NCI-H2227 treated with DMSO at 0.1 percent for 48 hours (cell line): ENCODE measurements at places on chromosomes 13 and 19.

GRCh38 chr13:80276371-80277289 lies 64.3 kb downstream of the SPRY2 start:
- DNase-seq = peak; percentile 32

DNA sequence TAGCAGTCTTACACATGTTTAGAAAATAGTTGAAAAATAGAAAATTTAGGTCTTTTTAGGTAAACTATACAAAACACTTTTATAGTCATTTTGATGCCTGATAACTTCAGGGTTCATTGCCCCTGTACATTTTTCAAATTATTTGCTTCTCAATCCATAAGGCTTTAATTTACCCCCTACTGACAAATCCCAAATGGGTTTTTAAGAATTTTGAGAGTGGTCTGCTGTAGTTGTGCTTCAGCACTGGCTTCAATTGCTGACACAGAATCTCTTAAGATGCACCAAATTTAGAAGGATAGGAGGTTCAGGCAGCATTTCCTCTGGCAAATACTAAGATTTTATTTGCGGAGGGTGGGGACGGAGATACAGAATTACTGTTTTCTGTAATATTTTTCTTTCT lies 89.4 kb downstream of the PCCA start:
- DNase-seq = no peak

GRCh38 chr13:35502456-35502855 lies 26.0 kb upstream of the MAB21L1 start:
- no peak for DNase-seq

GRCh38 chr13:71880753-71881541 lies 13.9 kb upstream of the DACH1 start:
- DNase-seq = no peak

DNA sequence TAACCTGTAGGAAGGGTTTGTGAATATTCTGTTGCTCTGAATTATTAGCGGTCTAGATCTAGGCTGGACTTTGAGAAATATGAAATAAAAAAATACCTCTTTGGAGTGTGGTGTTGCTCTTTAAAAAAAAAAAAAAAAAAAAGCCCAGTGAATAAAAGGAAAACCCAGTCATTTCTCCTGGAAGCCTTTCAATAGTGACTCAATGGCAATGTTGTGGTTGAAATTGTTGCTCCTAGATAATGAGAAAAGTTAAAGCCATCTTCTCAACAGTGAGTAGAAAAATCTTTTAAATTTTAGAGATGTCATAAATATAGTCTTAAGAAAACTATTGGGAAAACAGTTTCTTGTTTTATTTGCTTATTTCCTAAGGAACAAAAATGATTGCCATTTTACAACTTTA lies 135.3 kb downstream of the RFC3 start:
- DNase-seq = no peak

DNA sequence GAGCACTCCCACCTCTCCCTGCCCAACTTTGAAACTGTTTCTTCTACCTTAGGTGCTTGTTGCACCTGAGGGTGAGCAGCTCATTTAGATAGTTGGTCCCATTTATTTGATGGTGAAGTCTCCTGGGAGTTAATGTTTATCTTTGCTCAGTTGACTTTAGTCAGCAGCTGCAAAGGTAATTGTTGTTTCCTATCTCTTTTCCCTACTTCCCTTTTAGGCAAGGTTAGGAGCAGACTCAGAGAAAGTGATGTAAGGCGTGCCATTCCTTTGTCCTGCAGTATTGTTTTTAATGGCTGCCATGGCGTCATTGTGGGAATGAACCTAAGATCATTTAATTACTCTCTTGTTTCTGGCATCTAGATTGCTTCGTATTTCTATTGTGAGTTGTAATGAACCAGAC lies 11.6 kb downstream of the AKAP11 start:
- no peak for DNase-seq

DNA sequence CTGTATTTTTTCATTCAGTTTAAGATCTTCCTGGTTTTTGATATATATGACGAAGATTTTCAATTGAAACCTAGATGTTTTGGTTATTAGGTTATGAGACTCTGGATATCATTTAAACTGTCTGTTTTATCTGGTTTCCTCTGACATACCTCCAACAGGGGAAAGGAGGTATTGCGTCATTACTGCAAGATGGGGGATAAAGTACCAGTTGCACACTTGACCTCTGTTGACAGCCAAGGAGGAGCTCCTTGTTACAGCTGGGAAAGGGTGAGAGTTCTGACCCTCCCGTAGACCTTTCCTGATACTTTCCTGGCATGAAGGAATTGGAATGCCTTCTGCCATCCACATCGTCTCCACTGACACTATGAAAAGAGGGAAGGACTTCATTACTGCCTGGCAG lies 82.0 kb upstream of the SHISA2 start:
- no peak for DNase-seq

- DNase-seq = no peak
Observed at GRCh38 chr19:2150794-2151338, 500 bp downstream of the AP3D1 start.

DNA sequence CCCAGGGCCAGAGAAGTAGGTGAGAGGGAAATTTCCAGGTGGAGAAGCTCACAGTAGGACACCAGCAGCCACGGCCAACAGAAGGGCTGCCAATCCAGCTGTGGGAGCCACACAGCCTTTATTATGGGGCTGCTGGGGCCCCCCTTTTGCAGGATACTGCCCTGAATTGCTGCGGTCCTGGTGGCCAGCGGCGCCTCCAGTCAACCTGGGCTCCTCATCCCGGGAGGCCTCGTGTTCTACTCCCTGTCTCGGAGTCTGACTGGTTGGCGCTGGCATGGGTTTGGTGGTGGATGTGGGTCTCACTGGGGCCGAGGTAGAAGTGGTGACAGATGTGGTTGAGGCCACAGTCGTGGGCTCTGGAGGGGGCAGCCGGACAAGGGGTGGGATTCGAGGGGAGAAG lies 4.1 kb downstream of the LYPD3 start:
- DNase-seq = no peak

DNA sequence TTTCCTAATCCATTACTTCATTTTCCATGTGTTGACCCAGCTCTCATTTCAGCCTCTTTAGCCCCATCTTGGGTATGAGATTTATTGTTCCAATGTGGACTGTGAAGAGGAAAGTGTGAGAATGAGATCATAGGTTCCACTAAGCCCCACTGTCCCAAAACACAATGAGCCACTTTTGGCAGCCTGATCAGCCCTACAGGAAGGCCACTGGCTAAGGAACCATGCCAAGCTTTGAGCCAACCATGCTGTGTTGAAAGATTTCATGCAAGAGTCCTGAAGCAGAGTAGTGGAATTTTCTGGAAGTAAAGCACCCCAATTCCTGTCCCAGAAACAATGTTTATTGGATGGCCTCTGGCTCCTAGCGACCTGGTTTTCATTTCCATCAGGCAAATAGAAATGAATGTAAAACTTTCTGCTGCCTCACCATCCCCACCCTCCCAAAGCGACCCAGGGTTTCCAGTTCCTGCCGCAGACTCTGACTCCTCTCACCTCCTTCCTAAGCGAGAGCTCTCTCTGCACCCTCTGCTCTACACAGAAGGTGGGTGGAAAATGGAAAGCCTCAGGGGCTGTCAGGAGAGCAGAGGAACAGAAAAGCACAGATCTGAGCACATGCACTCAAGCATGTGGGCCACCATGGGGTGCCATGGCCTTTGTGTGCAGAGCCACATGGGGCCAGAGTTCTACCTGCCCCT lies 73.1 kb downstream of the KCTD12 start:
- DNase-seq = no peak

- DNase-seq = no peak
Observed at GRCh38 chr19:57269515-57270250, 10.6 kb upstream of the ZNF460 start.

DNA sequence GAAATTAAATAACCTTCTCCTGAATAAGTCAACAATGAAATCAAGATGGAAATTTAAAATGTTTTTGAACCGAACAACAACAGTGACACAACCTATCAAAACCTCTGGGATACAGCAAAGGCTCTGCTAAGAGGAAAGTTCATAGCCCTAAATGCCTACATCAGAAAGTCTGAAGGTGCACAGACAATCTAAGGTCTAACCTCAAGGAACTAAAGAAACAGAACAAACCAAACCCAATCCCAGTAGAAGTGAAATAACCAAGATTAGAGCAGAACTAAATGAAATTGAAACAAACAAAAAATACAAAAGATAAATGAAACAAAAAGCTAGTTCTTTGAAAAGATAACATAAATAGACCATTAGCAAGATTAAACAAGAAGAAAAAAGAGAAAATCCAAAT lies 9.0 kb downstream of the UGGT2 start:
- DNase-seq = no peak
